Stimulated activated CD8-positive, alpha-beta memory T cell treated with anti-CD3 and anti-CD28 coated beads, Interleukin-7, amount 100 ng/mL, for 24 hours (primary cell): ENCODE measurements at places on chromosomes 12 and 14.

- DNase-seq = no peak
These were observed 210.1 kb upstream of the EEA1 start for GRCh38 chr12:93139028-93139665.

- DNase-seq = no peak
These were observed 10.6 kb downstream of the TMEM120B start for GRCh38 chr12:121723200-121723599.

DNA sequence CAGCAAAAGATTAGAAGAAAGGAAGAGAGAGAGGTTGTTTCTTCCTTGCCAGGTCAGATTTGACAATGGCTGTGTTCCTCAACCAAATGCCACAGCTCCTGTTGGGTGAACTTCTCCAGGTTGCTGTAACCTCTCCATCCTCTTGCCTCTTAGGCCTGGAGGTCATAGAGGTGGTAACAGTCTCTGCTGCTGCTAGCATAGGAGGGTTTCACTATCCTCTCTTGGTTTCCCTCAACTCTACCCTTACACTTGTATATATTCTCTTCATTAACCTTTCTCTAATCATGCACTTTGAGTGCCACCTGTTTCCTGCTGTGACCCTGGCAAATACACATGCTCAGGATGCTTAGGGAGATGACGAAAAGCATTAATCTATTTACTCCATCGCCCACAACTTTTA is 67.7 kb upstream of the HIF1A start:
- no peak for DNase-seq

GRCh38 chr12:122935318-122935717 is 30.9 kb downstream of the ABCB9 start:
- no peak for DNase-seq

DNA sequence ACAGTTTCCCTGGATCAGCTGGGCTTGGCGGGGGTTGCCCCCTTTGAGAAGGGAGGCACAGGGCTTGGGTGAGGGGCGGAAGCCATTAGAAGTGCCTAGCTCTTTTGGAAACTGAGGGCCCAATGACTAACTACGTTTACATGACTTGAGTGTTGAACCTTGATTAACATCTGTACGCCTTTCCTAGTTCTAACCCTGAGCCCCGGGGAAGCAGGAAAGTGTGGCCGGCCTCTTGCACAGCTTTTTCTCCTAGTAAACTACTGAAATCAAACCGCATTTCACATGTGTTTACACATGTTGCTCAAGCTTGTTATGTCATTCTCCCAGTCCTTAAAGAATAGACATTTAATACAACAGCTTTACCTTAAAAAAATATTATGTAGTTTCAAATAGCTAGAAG is 1356.4 kb upstream of the TMEM132C start:
- DNase-seq = no peak

DNA sequence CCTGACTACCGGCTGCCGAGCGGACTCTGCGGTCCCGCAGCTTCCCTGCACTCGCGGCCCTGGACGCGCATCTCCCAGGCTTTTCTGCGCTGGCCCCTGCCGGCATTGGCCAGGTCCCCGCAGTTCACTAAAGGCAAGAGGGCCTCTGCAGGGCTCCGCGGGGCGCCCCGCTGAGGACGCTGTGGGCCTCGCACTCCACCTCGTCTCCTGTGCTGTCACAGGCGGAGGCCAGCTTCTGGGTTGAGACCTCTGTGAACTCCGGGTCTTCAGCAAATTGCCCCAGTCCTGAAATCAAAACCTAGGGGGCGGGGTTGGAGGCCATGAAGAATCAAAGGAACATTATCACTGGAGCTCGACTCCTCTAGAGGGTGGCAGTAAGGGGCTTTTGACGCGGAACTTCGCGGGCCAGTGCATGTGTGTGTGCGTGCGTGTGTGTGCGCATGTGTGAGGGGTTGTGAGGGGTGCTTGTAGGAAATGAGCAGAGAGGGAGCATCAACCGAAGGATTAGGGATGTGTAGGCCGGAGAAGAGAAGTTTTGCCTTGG is 68.5 kb upstream of the CAPRIN2 start:
- no peak for DNase-seq

DNA sequence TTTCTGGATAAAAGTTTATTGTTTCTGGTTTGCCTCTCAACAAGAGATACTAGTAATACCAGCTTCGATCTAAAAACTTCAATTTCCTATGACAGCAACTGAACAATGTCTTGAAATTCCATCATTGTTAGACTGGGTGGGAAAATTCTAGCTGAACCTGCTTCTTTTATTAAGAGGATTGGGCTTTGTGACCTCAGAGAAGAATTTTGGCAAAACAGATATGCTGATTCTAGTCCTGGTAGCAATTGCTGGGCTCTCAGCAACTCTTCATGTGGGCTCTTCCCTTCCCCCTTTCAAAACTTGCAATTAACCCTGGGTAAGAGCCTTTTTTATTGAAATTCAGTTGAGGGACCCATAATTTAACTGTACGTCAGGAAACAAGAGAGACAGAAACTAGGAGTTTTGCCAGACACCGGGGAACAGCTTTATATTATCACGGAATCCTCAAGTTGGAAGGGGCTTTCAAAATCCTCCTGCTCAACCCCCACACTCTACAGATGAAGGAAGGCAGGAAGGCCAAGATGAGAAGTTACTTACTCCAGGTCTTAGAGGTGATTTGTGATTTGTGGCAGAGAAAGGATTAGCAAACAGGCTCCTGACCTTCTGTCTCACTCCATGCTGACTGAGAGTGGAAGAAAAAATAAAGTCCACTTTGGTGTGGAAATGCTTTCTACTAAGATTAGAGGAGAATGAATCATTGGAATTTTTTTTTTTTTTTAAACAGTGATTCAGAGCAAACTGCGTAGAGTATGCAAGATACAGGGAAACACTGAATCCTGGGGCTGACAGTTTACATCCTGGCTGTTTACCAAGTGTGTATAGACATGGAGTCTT is 239.0 kb upstream of the ATP2B1 start:
- no peak for DNase-seq

DNA sequence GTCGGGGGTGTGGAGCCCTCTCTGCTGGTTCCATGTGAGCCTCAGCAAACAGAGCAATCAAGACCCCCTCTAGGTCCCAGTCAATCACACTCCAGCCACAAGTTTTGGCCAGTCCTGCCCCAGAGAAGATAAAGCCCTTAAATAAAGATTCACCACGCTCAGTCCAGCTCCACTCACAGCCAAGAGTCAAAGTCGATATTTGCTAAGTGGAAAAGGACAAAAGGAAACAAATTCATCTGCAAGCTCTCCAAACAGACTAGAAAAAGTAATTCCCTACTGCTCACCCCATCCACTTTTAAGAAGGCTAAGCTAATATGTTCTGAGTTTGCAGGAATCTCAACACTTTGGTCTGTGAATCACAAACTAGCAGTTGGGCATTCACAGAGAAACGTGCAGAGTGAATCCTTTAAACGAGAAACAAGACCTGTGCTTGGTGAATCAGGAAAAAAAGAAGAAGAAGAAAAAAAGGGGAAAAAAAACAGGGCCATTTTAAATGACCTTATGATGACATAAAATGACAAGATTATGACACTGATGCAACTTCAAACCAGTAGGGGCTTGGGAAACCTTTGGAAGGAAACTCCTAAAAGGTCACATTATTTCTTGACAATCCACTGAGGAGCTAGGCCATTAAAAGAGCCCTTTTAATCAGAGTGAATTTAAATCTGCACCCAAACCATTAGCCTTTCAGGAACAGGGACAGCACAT is 41.8 kb upstream of the FOXN3 start:
- DNase-seq = no peak

- DNase-seq = no peak
These were observed 44.9 kb downstream of the DDX11 start for GRCh38 chr12:31118347-31119191.

DNA sequence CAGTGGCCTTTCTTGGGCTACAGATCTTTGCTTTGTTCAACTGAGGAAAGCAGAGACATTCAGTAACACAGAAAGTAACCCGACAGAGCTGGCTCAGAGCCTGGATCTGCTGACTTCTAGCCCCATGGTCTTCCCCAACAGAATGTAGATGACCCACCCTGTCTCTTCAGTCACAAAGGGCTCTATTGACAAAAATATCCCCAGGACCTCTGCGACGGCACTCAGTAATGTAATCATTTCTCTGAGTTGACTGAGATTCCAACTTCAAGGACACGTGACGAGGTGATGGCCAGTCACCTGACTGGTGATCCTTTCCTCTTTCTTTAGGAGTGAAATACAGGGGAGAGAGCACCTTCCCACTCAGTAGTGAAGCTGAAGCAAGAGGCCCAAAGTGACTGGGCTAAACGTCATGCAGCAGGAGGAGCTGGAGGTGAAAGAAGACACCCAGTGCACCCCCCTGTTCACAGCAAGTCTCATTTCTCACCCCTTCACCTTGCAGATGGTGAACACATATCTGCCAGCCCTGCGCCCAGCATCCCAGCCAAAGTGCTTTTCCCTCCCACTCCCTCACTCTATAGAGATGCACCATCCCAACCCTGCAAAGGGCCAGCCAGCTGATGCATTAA is 179.2 kb upstream of the EGLN3 start:
- no peak for DNase-seq

DNA sequence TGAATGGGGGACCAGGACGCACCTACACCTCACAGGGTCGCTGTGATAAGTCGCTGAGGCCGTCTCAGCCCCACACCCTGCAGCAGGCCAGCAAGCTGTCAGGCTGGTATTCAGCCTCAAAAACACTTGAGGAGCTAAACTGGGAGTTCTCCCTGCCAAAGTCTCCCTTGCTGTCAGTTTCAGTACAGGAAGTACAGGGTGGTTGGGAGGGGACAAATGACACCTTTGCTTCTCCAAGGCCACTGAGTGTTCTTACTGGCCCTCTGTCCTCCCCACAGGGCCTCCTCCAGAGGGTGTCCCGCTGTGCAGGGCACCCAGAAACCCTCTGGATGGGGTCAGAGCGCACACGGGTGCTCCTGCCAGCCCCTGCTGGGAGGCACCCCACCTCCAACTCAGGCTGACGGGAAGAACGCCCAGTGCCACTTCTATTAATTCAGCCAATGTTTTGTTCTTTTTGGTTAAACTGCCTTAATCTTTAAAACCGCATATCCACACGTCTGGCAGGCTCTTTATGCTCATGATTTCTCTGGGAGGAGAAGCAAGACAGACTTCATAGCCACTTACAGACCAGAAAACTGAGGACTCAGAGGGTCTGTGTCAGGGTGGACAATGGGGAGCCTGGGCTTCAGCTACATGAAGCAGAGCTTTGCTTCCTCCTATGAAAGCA is 75.9 kb downstream of the ITPK1 start:
- no peak for DNase-seq

GRCh38 chr12:78096909-78097597 is 266.4 kb downstream of the NAV3 start:
- DNase-seq = no peak

DNA sequence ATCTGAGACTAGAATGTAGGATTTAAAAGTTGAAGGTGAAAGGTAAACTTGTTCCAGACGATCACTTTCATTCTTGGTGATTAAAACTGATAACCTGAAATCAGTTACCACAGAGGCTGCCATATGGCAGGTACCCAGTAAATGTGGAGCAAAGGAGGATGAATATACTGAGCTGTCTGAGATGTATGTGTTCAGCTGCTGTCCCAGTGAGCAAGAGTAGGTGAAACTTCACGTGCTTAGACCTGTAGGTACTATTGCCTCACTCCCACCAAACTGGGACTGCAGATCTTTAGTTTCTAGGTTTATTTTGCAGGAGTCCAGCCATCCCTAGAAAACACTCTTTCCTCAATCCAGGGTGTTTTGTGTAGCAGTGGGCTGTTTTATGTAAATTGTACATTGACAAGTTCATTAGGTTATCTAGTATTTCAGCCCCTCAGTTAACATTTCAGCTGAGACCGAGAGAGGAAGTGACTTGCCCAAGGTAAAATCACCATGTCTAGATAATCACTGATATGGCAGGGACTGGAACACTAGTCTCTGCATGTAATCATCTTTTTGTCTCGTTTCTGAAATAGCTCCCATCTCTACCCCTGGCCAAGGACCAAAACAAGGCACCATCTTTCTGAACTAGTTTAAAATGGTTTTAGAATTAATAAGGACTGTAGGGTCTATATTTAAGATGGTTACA is 62.7 kb downstream of the ATG14 start:
- no peak for DNase-seq

DNA sequence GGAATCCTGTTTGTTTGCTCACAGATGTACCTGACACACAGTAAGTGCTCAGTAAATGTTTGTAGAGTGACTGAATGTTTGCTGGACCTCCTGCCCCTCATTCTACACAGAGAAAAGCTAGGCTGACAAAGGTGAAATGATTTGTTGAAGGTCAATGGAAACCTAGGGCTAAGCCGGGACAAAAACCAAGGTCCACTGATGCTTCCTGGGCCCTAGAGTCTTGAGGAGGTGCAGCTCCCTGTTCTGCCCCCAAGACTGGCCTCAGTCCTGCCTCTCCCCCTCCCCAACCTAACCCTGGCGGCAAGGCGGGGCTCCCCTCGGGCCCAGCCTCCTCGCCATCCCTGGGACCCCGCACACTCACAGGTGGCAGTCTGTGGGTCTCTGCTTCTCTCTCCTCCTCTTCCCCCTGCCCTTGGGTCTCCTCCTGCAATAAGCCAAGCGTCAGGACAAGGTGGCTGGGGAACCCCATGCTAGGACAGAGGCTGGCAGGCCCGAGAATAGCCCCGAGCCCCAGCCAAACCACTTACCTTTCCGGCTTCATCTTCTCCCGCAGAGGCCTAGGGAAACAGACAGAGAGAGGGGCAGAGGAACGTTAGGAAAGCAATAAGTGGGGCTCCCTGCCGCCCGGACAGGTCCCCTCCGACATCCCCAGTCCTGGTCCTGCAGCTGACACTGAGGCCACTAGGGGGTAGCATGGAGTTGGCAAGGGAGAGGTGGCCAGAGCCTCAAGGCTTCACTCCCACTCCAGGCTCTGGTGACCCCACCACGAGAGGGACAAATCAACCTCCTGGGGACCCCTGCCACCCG is 9.3 kb downstream of the PGF start:
- DNase-seq = peak; percentile 56

DNA sequence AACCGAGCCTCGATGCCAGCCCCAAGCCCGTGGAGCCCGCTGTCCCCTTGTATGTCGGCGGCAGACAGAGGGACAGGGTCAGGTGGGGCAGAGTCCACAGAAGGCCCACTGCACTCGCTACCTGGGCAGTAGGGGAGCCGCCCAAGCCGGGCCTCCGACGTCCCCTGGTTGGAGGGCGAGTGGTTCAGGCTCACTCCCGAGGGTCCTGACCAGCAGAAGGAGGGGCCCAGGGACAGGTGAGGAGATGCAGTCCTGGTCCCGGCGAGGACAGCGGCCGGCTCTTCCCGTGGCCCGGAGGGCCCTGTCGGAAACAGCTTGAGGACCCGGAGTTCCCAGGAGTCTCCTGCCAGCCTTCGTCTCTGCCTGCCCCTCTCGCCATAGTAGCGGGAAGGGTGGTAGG is 216.7 kb upstream of the SFSWAP start:
- DNase-seq = no peak

DNA sequence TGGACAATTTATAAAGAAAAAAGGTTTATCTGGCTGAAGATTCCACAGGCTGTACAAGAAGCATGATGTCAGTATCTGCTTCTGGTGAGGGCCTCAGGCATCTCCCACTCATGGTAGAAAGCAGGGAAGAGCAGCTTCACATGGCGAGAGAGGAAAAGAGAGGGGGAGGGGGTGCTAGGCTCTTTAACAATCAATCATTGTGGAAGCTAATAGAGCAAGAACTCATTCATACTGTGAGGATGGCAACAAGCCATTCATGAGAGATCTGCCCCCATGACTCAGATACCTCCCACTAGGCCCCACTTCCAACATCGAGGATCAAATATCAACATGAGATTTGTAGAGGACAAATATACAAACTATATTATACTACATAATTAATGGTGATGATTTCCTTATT is 361.9 kb upstream of the FAR2 start:
- DNase-seq = no peak

GRCh38 chr14:80446356-80446755 is 235.1 kb upstream of the DIO2 start:
- no peak for DNase-seq
